ENCODE measurements at places on chromosomes 3 and 15.

GRCh38 chr15:90763366-90764099 lies 46.4 kb downstream of the BLM start:
- no peak for DNase-seq

- DNase-seq = no peak
Observed at GRCh38 chr15:53074221-53074620, 284.1 kb upstream of the ONECUT1 start.

DNA sequence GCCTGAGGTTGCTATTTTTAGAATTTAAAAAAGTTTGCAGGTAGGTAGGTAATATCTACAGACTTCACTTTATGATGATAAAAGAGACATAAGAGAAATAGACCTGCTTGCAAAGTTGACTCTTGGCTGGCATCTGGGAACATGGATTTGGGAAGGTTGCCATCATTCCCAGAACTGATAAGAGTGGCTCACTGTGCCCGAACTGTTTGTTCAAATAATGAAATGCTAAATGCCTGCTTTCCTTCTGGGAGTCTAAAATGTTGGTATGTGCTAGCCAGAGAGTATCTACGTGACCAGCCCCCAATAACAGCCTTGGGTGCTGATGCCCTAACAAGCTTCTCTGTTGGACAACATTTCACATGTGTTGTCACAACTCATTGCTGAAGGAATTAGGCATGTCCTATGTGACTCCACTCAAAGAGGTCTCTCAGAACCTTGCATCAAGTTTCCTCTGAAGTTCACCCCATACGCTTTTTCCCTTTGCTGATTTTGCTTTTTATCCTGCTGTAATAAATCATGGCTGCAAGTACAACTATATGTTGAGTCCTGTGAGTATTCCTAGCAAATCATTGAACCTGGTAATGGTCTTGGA lies 95.5 kb downstream of the FHIT start:
- DNase-seq = no peak

DNA sequence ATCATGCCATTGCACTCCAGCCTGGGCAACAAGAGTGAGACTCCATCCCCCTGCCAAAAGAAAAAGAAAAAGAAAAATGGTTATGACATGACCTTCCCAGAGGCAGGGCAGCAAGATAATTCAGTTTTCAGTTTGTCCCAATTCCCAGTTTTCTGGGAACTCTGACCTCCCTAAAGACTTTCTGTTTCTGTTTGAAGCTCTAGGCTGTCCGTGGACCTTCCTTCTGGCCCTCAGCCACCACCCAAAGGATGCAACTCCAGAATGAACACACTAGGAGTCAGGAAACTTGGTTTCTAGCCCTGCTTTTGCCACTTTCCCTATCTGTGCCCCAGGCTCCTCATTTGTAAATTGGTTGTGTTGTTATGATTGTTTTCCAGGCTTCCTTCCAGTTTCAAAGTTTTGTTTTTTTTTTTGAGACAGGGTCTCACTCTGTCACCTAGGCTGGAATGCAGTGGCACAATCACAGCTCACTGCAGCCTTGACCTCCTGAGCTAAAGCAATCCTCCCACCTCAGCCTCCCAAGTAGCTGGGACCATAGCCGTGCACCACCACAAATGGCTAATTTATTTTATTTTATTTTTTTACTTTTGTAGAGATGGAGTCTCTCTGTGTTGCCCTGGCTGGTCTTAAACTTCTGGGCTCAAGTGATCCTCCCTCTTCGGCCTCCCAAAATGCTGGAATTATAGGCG lies 68.6 kb downstream of the CDC25A start:
- no peak for DNase-seq

DNA sequence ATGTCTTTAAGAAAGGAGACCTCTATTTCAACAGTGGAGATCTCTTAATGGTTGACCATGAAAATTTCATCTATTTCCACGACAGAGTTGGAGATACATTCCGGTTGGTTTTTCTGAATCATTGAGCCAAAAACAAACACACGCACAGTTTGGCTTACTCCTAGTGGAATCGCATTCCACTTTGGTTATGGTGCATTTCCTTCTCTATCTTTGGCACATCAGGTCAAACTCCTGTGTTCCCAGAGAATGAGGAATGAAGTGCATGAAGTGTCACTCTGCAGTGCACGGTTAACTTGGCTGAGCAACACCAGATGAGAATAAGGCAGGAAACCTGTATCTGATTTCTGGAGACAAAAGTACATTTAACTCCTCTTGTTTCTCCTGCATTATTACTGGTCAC lies 38.5 kb downstream of the HDC start:
- DNase-seq = no peak

DNA sequence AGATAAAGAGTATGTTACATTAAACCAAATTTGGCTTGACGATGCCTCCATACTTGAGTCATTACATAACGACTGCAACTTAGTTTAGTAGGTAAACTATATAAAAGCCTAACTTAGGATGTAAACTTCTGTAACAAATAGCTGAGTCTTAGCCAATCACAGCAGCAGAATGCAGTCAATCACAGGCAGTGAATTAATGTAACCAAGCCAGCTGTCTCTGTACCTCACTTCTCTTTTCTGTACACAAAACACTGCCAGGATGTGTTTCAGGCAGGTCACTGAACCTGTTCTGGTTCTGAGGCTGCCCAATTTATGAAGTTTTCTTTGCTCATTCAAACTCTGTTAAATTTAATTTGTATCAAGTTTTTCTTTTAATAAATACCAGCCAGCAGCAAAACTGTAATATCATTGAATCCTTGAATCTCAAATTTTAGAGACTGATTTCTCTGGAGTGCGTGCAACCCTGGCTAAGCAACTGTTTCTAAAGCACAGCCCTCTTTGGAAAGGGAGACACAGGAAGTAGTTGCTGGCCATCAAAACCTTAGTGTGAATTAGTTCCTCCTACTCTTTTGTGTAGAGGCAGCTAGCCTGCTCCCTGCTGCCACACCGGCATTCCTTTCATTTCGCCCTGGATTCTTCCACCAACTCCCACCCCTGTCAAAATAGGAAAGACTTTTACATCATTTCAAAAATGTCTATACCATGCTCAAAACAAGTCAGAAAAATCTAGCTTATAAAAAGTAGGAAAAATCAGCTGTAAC lies 15.2 kb downstream of the RFTN1 start:
- no peak for DNase-seq

DNA sequence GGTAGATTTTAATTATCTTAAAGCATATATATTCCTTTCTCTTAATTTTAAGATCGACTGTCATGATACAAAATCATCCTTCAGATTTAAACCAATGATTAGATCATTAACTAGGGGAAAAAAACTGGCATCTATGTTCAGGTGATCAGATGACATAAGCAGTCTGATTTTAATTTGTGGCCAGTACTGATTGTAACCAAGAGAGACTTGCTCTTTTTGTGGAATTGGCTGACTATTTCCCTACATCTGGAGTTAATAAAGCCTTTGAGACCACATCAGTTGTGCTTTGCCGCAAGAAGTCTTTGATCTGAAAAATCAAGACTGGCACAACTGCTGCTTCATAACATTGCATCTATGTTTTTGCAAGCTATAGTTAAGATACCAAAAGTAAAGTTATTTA lies 148.4 kb upstream of the CGNL1 start:
- DNase-seq = no peak

GRCh38 chr15:55005679-55006078 lies 191.1 kb downstream of the RSL24D1 start:
- DNase-seq = no peak

GRCh38 chr15:98562331-98562937 lies 85.9 kb upstream of the IGF1R start:
- no peak for DNase-seq

DNA sequence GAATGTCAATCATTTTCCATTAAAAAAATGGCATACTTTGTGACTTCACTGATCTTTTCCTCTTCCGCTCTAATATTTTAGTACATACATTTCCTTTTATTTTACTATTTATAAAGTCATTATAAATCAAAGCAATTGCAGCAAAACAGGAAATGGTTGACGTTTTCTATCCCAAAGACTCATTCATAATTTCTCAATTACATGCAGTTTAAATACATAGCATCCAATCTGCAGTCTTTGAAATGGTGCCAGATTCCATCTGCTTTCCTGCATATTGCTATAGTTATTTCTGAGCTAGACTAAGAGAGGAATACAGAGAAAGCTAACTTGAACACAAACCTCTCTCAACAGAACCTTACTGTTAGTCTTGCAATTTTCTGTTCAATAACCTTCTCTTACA lies 179.8 kb downstream of the ZPLD1 start:
- DNase-seq = no peak

DNA sequence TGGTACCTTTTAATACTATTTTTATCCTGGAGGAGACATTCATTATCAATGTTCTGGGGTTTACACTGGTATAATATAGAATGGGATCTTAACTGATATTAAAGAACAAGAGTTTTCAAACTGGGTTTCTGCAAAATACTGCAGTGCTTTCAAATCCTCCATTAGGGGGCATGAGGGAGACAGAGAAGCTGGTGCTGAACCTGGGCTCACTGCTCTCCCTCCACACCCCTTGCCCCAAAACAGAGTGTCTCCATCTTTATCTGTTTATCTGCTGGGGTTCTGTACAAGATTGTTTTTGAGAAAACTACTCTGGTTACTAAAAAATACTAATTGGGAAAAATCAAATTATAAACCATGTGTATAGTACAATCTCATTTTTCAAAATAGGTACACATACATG lies 41.7 kb downstream of the CADPS start:
- DNase-seq = no peak

GRCh38 chr3:174715386-174715785 lies 143.7 kb upstream of the NAALADL2 start:
- no peak for DNase-seq

- DNase-seq = no peak
Observed at GRCh38 chr3:27311400-27311799, 57.8 kb downstream of the NEK10 start.

- no peak for DNase-seq
Observed at GRCh38 chr3:171133337-171133736, 106.8 kb upstream of the SLC2A2 start.

GRCh38 chr3:126434264-126434590 lies 39.5 kb downstream of the CFAP100 start:
- DNase-seq = no peak

DNA sequence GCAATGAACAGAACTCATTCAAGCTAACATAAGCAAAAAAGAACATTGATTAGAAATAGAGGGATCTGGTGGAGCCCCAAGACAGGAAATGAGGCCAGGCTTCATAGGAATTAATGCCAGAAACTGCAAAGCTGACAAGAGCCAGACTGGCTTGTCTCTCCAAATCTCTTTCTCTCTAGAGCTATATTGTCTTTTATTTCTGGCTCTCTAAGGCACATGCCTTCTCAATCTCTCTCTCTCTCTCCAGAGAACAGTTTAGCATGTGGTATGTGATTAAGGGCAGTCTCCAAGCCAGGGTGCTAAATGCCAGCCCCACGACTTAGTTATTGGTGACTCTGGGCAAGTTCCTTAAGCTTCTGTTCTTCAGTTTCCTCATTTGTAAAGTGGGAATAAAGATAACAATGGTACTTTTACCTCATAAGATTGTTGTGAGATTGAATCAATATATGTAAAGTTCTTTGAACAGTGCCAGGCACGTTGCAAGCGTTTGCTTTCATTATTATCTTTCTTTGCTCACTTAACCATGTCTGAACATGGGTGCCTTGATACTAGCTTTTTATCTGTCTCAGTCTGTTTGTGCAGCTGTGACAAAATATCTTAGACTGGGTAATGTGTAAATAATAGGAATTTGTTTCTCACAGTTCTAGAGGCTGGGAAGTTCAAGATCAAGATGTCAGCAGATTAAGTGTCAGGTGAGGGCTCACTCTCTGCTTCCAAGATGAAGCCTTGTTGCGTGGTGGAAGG lies 123.2 kb downstream of the BDH1 start:
- DNase-seq = no peak

GRCh38 chr3:183857863-183858262 lies 26.8 kb downstream of the PARL start:
- no peak for DNase-seq

DNA sequence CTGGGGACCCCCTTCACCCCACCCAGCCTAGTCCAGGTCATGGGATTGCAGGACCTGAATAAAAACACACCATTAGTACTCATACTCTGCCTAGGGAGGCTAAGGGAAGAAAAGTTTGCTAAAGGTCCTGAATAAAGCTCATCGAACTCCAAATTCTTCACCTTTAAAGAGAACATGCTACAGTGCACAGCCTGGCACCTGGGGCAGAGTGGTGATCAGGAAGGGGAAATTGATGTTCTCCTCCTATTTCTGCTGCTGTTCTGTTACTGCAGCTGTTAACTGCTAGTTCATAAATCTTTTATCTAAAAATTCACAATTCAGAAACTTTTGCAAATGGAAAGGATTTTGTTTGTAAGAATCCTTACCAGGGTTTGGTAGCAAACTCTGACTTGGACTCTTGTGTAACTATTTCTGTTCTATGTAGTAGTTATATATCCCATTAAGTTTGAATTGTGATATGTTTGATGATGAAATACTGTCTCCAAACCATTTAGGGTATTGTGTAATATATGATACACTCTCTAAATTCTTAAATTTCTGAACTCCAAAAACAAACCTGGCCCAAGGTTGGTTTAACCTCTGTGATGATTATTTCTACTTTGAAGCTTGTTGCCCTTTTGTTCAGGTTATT lies 27.9 kb downstream of the MCTP2 start:
- no peak for DNase-seq

DNA sequence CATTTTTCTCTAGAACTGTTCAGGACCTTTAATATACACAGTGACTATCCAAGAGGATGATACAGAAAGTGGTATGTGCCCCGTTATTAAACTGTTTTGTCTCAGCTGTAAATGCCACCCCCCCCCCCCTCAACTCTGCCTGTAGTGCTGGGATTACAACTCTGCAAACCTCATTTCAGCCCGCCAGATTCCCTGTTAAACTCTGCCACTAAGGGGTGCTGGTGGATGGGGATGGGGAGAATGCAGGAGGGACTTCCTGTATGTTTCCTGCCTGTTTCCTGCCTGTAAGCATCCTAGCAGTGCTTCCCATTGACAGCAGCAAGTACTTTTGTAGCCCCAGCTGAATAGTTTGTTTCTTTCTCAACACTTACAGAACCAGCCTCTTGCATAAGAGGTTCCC lies 301.7 kb upstream of the RORA start:
- DNase-seq = no peak

All from T-helper 17 cell (primary cell).